ENCODE measurements at places on chromosomes 1 and 21.
A peak's percentile ranks its signal among the peaks of the same experiment; 100 is the strongest.

- no peak for DNase-seq
Observed at GRCh38 chr21:14040386-14040785, 170.4 kb downstream of the LIPI start.

DNA sequence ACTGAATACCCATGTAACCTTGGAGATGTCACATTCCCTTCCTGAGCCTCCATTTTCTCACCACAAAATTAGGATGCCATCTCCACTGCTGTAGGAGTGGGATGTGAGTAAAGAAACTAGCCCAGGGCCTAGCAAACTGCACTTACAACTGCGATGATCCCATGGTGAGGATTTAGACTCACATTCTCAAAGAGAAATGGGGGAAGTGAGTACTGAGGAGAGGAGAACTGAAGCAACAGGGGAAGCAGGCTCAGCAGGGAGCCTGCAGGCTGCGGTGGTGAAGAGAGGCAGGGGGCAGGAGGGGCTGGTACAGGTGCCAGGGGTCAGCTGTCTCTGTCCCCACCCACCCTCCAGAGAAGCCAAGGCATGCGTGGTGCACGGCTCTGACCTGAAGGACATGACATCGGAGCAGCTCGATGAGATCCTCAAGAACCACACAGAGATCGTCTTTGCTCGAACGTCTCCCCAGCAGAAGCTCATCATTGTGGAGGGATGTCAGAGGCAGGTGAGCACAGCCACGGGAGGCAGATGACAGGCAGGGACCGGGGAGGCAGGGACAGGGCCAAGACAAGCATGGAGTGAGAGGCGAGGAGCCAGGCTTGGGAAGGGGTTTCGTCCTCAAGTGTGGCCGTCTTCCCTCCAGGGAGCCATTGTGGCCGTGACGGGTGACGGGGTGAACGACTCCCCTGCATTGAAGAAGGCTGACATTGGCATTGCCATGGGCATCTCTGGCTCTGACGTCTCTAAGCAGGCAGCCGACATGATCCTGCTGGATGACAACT, 16.4 kb upstream of the ATP1A4 start:
- no peak for DNase-seq

DNA sequence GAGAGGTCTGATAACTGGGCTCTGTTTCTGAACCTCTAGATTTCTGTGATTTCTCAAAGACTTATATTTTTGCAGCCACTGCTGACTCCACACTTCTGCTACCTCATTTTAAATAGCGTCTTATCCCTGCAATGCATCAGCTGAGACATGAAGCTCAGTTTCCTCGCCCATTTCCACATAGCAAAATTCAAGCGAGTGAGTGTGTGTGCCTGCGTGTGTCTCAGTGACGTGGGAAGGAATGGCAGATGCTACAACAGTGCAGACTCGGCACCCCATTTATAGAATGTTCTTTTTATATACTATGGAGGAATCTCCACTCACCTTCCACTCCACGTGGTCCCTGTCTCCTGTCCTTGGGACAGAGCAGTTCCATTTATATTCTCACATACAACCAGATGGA, 35.7 kb downstream of the ZMYND12 start:
- DNase-seq, result no peak

GRCh38 chr1:19648689-19649088, 4.6 kb downstream of the NBL1 start:
- DNase-seq, result no peak

GRCh38 chr1:205480349-205480985, 24.0 kb upstream of the CDK18 start:
- DNase-seq, result no peak

DNA sequence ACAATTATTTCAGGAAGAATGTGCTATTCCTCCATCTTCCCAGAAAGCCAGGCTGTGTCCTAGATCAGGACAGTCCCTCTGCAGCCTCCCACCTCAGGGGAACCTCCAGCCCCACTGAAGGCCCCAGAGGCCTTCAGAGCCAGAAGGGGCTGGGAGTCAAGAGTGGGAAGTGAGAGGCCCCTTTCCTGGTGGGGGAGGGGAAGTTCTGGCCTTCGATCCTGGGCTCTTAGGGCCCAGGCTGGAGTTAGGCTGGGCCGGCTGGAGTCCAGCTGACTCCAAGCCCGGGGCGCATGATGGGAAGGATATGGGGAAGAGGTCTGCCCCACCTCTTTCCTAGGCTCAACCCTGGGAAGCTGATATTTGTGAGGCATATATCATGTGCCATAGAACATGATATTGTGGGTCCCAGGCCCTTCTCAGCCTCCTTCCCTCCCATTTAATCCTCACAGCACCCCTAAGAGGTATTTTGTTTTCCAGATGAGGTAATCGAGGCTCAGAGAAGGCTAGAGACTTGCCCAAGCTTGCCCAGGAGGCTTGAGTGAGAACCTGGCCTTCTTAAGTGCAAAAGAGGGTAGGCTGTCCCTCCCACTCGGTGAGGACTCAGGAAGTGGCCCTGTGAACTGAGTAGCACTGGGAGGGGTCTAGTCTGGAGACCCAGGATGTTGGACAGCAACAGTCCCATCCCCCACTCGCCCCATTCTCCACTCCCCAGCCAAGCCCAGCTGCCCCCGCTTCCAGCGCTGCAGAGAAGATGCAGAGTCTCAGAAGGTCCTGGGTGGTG, 18.6 kb upstream of the HSPG2 start:
- no peak for DNase-seq

- DNase-seq, result peak; percentile 49
Observed at GRCh38 chr21:34073749-34074282, 438 bp downstream of the MRPS6 start.

DNA sequence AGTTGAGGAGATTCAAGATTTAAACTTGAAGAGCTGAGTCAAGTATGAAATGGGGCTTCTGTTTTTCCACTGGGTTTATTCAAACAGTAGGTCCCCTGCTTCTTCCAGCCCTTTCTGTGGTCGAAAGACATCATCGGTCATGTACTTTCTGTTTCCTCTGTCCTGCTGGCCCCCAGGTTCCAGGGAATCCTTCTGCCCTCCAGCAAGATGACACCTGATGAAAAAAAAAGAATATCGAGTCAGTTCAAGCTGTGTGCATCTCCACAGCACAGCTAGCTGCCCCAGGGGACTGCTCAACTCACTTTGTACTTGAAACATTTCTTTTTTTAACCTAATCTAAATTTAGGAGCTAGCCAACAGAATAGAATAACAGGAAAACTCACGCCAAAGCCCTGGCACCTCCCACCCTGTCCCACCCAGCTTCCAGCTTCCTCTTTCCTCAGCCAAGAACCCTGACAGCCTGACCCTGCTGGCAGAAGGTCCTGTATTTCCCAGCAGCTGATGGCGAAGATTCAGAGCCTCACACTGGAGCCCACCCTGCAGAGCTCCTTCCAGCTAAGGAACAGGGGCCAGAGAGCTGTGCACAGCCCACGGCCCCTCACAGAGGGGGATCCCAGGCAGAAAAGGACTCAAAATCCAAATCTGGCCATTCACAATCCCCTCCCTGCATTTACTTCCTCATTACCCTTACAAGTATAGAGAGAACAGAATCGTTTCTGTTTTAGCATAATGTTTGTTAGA, 176.5 kb downstream of the PSMG1 start:
- no peak for DNase-seq

GRCh38 chr1:154846565-154847442, 23.3 kb downstream of the KCNN3 start:
- DNase-seq, result no peak

DNA sequence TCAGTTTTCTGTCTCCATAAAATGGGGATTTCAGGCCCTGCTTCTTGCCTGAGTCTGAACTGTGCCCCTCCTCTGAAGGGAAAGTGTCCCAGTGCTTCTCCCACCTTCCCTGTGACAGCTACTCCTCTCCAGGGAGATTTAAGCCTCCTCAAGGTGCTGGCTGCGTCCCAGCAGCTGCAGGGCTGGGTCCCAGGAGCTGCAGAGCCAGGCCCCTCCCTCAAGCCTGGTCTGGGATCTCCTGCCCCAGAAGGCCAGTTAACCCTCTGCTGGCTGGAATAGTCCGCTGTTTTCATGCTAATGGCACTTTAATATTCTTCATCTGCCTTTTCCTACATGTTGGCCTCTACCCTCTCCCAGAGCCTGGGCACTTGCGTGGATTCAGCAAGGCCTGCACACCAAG, 99.0 kb downstream of the PLXNA2 start:
- DNase-seq, result no peak

DNA sequence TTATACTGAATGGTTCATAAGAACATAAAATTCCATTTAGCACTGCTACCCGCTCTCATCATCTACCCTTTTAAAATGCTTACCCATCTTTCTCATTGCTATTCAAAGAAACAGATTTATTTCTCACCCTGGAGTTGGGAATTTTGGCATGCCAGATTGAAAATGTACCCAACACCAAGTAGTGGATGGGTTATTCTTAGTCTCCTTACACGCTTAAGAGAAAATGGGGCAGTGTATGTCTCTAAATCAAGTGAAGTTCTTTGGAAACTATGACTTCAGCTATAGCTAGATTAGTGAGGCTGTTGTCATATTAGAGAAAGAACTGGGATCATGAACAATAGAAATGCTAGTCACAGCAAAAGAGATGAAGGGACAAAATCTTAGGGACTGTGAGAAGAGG, 27.7 kb upstream of the ESRRG start:
- no peak for DNase-seq

- DNase-seq, result no peak
Observed at GRCh38 chr1:197706601-197707000, 68.7 kb downstream of the DENND1B start.

- DNase-seq, result no peak
Observed at GRCh38 chr1:31532173-31532572, 44.1 kb upstream of the TINAGL1 start.

- DNase-seq, result no peak
Observed at GRCh38 chr1:194281376-194281775, 1095.0 kb upstream of the B3GALT2 start.

DNA sequence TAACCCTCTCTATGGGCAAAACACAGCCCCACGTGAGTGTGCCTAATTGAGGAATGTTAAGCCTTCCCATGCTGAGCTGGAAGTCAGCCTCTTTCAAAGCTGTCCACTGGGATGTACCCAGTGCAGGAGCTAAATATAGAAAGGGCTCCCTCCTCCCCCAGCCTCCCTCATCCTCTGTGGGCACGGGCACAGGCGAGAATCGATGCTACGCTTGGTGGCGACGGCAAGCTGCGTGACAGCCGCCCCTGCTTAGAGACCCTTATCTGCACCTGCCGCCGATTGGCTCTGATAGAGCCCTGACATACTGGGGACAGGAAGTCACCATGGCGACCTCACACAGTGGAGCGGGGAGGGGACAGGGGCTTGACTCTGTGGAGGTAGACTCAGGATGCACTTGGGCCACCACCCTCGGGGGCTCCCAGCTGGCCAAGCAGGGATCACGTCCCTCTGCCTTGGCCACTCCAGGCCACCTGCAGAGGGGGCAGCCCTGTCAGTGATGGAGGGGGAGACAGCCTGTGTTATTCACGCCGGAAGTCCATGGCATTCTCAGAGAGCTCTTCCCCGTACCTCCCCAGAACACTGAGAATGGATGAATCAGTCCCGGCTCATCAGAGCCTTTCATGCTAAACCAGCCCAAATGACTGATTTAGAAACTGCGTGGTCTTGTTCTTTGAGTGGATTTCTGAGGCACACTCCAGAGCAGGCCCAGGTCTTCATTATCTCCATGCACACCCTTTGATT, 84.8 kb downstream of the KCND3 start:
- DNase-seq, result no peak
